ENCODE measurements at places on chromosomes 5 and 9. TPM values are rescaled to one million over a fixed set of nuclear protein-coding genes. Genes with fewer than 3 reads are reported as not detected.

HTR4 gene
- polyA plus RNA-seq: not detected

MVB12B gene
- polyA plus RNA-seq: 2.5 TPM

IRGM gene
- polyA plus RNA-seq: not detected

GRCh38 chr9:110995420-110996340 is 42.6 kb downstream of the LPAR1 start:
- DNase-seq: no peak

All from naive B cell (primary cell).